ENCODE measurements at places on chromosomes 5 and 9.

DNA sequence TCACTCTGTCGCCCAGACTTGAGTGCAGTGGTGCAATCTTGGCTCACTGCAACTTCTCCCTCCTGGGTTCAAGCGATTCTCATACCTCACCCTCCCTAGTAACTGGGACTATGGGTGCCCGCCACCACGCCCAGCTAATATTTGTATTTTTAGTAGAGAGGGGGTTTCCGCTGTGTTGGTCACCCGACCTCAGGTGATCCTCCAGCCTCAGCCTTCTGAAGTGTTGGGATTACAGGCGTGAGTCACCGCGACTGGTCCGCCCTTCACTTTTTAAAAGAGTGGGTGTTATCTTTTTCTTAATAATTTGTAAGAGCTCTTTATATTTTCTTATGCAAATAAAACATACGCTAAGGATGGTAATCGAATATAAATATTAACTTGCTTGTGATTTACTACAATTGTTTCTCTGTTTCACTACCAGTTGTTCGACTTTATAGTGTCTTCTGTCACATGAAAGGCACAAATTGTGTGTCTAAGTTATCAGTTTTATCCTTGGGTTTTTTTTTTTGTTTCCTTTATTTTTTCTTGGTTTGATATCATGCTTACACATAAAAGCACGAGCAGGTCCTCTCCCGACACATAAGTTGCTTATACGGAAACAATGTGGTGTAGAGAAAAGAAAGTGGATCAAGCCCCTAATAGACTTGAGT lies 1.9 kb upstream of the GPBP1 start:
- DNase-seq, result peak; percentile 14

DNA sequence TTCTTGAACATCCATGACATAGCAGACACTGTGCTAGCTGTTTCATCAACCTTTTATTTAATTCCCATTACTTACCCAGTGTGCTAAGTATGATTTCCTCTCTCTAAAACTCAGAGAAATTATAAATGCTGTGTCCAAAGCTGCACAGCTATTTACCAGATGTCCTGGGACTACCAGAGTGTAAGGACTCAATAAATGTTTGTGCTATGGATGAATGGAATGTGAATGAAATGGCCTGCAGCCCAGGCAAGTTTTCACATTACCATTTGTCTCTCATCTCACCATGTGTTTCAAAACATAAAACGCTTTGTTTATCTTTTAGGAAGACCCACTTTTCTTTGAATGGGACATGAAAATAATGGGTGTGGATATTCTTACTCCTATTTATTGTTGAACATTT lies 96.2 kb downstream of the ARHGEF28 start:
- DNase-seq, result no peak

DNA sequence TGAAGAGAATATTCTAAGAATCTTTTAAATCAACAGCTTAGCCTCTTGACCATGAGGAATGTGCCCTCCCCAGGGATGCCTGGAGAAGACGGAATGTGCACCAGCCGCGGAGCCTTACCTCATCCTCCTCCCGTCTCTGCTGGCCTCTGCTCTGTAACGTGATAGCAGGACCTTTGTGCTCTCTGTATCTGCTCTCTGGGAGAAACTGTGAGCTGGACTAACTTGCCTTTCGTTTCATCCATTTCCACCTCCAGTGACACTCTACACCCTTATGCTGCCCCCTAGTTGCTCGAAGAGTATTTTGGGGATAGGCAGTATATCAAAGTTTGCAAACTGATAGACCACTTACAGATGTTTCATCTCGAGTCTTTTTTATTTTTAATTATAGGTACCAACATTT lies 141.4 kb downstream of the NPR3 start:
- DNase-seq, result no peak

- no peak for DNase-seq
Measured at GRCh38 chr9:84838879-84839278, 169.3 kb downstream of the NTRK2 start.

DNA sequence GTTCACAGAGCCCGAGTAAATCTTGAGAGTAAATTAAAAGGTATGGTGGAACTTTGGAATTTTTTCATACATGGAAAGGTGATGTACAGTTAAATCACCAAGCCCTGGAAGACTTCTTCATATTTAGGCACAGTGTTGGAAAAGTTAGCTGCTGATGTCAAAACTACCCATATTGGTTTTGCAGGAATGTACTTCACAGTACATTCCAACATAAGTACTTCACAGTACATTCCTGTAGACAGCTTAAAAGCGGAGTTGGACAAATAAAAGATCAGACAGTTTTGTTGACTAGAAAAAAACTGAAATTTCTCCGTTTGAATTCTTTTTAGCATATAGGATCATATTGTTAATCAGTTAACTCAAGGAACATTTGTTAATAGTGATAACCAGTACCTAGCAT lies 1.8 kb downstream of the RANBP17 start:
- no peak for DNase-seq

- DNase-seq, result no peak
Measured at GRCh38 chr5:41686767-41687166, 176.4 kb upstream of the PLCXD3 start.

GRCh38 chr9:76459694-76460635 lies 983 bp downstream of the GCNT1 start:
- DNase-seq, result no peak

GRCh38 chr5:76099286-76099702 lies 16.1 kb downstream of the SV2C start:
- DNase-seq, result no peak

- peak; percentile 37 for DNase-seq
Measured at GRCh38 chr5:43073597-43074546, 33.8 kb upstream of the ANXA2R start.

DNA sequence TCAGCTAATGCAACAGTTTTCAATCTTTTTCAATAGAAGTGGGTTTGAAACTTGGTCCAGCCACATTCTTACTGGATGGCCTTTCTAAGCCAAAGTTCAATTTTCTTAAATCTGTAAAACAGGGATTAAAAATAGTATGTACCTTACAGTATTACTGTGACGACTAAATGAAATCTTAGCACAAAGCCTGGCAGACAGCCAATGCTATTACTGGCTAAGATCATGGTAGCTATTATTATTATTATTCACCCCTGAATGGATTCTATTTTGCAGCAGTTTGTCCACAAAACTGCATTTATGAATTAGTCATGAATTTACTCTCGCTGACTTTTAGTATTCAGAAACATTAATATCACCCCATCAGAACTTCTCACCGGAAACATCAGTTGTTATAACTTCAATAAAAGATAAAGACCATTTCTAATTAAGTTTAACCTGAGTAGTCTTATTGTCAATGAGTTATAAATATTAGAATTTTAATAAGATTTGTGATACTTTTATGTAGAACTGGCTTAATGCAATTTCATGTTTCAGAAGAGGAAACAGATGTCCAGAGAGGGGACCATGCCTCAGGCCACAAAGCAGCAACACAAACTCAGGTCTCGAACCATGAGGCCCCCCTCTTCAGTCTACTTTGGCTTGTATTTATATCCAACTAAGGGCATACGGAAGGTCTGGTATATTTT lies 468.2 kb downstream of the ARHGEF28 start:
- no peak for DNase-seq

DNA sequence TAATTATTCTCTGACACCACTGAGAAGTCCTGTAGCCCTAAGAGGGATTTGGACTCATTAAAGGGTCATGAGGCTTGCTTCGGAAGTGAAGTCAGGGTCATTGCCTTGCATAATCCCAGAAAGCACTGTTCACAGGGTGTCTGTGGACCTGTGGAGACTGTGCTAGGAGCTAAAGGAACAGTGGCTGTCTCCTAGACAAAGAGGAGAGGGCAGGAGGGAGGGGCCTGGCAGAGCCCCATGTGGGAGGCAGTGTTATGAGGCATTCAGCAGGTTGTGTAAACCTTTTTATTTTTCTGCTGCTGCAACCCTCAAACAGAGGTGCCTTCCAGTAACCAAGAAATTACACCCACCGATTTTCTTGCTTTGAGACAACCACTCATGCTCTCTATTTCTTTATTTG lies 3.3 kb downstream of the TMEM174 start:
- no peak for DNase-seq

GRCh38 chr5:42598311-42598710 lies 158.3 kb upstream of the CCDC152 start:
- no peak for DNase-seq

DNA sequence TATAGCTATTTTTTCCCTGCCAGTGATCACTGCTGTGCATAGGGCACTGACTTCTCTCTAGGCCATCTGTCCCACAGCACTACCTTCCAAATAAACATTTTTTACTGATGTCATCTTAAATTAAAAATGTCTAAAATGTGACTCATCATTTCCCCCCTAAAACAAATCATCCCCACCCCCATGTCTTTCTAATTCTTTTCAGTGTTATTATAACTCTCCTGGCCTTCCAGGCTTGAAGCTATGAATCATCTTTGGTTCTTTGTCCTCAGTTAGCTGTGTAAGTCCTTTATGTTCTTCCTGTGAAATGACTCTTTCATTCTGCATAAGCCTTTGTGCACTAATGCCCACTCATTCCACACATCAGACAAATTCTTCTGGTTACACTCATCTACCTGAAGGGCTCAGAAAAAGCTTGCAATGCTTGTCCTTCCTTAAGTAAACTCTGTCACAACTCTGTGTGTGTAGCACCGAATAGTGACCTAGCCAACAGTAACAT lies 78.1 kb downstream of the CFAP95 start:
- DNase-seq, result no peak

GRCh38 chr5:39671561-39671961 lies 246.8 kb upstream of the DAB2 start:
- DNase-seq, result no peak

DNA sequence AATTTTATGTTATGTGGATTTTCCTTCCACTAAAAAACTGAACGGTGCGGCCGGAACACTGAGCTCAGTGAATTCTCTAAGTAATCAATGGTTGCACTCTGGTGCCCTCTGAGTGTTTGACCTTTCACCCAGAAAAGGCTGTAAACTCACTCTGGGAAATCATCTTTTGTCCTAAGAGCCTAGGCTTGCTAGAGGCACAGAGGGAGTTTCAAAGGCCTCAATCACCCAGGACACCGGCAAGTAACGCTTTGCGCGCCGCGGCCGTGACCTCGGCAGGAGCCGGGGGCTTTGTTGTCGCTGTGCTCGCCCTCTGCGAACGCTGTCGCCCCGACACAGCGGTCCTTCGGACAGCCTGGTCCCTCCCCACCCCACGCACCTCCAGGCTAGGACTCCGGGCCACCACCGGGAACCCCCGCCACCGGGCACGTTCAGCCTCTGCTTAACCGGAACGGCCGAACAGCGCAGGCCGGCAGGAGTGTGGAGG lies 703 bp downstream of the ISCA1 start:
- no peak for DNase-seq

GRCh38 chr9:33131790-33132772 lies 35.1 kb downstream of the B4GALT1 start:
- DNase-seq, result no peak

DNA sequence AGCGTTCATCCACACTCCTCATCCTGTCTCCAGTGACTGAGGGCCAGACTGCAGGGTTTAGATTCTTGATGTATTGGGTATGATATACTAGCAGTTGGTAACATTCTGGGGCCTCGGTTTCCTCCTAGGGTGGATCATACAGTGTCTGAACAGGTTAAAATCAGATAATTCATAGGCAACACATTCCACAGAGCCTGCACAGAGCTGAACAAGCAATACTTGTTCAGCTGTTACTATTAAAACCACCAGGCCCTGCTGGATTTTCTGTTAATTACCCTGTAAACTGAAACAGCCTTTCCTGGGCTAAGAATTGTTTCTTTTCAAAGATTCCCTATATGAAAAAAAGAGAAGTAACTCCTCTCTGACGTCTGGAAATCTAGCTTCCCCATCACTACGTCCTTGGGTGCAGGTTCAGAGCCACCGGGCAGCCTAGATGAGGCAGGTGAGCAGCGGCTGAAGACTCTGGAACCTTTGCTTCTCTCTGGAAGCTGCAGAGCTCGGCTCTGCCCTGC lies 1313.5 kb upstream of the WWC1 start:
- no peak for DNase-seq

- no peak for DNase-seq
Measured at GRCh38 chr5:38317868-38318267, 59.5 kb downstream of the EGFLAM start.

DNA sequence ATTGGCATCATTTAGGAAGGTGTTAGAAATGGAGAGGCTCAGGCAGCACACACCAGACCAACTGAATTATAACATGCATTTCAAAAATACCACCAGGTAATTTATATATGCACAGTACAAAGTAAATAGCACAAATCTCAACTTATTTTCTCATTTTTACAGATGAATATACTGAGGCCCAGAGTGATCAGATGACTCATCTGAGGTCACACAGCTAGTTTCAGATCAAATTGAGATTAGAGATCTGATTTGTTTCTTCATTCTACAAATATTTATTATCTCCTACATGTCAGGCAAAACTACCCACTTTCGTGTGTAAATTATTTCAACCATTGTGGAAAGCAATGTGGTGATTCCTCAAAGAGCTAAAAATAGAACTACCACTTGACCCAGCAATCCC lies 507.1 kb downstream of the TLE4 start:
- DNase-seq, result no peak

DNA sequence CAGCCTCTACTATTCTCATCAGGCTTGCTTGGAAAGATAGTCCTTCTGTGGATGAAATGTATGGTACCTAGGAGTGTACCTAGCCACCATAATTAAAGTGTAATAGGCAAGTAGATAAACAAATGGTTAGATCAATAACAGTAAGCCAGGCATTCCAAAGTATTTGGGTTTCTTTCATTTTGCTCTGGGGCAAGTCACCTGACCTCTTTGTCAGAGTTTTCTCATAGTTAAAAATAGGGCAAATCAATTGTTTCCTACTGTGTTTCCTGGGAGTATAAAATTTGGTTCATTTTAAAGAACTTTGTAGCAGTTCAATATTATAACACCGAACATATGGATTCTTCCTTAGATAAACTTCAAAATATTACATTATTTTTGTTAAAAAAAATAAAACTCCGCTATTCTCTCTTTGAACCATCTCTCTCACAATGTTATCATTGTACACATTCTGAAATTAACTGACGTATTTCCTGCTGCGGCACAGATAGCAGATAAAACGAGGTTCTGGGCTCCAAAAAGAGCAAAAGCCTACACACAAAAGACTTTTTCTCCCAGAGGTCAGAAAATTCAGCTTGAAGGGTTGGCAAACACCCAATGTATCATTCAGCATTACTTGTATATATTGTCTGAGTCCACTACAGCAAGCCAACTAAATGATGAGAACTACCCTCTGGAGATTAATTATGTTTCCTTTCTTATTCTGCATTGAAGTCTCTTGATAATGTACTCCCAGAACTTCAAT lies 267.9 kb downstream of the COX7C start:
- DNase-seq, result no peak

All from activated T-cell treated with anti-CD3 and anti-CD28 coated beads for 4 hours (primary cell).